ENCODE measurements at places on chromosomes 2 and 18. TPM values are rescaled to one million over a fixed set of nuclear protein-coding genes. Genes with fewer than 3 reads are reported as not detected.

DNA sequence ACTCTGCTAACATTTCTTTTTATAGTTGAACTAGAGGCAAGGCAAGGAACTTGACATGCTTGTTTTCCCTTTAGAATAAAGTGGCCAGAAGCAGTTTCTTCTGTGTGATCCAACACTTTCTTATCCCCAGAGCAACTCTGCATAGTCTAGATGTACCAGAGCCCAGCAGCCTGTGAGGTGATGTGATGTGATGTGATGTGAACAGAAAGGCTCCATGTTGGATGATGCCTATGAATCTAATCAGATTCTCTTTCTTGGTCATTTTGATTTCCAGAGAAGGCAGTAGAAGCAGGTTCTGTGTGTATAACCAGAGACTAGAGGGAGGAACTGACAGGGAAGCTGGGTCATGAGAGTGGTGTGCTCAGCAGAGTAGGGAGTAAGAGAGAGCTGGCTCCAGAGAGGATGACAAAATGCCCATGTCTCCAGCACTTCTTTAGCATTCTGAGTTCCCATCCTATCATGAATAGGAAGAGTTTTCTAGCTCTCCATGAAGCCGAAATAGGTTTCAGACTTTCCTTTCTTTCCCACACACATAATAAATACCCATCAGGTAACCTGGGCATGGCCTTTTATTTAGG, 31.0 kb upstream of the PTH2R start:
- DNase-seq = no peak

GRCh38 chr2:110805894-110806452, 73.6 kb downstream of the ACOXL start:
- no peak for DNase-seq

- DNase-seq = no peak
Measured at GRCh38 chr2:205321231-205321630, 361.1 kb upstream of the NRP2 start.

DNA sequence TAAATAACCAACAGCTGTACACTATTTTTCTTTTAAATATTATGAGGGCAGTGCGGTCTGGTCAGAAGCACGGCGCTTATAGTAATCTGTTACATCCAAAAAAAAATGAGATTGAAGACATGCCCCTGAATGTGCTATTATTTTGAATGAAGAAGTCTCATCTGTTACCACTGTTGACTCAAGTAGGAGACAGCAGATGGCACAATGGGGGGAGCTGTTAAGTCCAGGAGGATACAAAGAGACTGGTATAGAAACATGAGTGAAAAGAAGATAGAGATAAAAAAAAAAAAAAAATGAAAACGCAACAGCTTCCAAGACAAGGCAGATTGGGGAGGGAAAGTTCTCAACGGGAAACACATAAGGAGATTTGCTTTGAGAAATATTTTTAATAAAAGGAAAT, 425.5 kb upstream of the PKDCC start:
- no peak for DNase-seq

Gene EHD3
- polyA plus RNA-seq = 10.3 TPM

DNA sequence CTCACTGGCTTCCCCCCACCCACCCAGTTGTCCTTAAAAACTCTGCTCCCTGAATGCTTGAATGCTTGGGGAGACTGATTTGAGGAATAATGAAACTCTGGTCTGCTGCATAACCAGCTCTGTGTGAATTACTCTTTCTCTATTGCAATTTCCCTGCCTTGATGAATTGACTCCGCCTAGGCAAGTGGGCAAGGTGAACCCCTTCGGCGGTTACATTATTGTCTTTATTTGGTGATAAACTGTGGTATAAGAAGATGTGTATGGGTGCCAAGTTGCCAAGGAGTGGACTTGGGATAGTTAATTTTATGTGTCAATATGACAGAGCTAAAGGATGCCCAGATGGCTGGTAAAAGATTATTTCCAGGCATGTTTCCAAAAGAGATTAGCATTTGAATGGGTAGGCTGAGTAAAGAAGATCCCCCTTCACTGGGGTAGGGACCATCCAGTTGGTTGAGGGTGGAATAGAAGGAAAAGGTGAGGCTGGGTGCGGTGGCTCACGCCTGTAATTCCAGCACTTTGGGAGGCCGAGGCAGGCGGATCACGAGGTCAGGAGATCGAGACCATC, 98.5 kb upstream of the HAAO start:
- DNase-seq = no peak

Gene RNF103
- 41.8 TPM for polyA plus RNA-seq

Gene SERPINB12
- polyA plus RNA-seq = not detected

- DNase-seq = no peak
Measured at GRCh38 chr2:188518381-188518780, 226.7 kb downstream of the GULP1 start.

DNA sequence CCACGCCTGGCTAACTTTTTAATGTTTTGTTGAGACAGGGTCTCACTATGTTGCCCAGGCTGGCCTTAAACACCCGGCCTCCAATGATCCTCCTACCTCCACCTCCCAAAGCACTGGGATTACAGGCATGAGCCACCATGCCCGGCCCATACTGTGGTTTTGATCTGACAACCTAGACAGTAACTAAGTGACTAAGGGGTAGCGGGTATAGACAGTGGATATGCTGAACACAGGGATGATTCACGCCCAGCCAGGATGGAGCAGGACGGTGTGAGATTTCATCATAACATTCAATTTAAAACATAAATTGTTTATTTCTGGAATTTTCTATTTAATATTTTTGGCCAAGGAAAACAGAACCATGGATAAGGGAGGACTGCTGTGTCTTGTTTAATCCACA, 36.0 kb upstream of the YPEL5 start:
- DNase-seq = no peak

Gene AOX1
- 9.3 TPM for polyA plus RNA-seq

- DNase-seq = no peak
Measured at GRCh38 chr18:75131381-75132000, 77.4 kb downstream of the PTGR3 start.

Gene LTBP1
- 59.9 TPM for polyA plus RNA-seq

DNA sequence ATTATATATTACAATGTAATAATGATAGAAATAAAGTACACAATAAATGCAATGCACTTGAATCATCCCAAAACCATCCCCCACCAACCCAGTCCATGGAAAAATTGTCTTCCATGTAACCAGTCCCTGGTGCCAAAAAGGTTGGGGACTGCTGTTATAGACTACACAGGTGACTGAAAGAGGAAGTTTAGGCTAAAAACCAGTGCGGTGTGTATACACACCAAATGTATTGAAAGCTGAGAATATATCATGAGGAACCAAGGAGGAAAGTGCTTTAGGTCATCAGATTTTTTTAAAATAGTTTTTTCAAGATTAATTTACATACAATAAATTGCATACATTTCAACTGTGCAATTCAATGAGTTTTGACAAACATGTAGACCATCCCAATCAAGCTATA, 20.5 kb upstream of the C1D start:
- DNase-seq = no peak

GRCh38 chr18:2911533-2911932, 64.7 kb downstream of the EMILIN2 start:
- no peak for DNase-seq

Gene HOXD3
- 0.27 TPM for polyA plus RNA-seq

- no peak for DNase-seq
Measured at GRCh38 chr2:210162466-210163124, 8.6 kb downstream of the KANSL1L start.

Gene MYO3B
- polyA plus RNA-seq = 3.2 TPM

DNA sequence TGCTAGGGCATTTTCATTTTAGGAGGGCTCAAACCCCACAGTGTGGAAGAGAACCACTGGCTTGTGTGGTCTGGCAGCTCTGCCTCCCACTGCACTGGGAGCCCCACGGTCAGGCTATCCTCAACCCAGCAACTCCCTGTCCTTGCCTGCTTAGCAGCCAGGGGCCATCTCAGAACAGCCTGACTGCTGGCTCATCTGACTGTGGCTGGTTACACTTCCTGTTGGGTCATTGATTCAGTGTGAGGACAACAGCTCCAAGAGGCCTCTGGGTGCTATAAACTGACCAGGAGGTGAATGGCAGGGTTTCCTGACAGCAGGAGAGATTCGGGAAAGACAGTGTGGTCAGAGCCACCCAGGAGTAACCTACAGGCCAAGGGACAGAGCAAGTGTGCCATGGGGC, 40.1 kb downstream of the AMER3 start:
- no peak for DNase-seq

DNA sequence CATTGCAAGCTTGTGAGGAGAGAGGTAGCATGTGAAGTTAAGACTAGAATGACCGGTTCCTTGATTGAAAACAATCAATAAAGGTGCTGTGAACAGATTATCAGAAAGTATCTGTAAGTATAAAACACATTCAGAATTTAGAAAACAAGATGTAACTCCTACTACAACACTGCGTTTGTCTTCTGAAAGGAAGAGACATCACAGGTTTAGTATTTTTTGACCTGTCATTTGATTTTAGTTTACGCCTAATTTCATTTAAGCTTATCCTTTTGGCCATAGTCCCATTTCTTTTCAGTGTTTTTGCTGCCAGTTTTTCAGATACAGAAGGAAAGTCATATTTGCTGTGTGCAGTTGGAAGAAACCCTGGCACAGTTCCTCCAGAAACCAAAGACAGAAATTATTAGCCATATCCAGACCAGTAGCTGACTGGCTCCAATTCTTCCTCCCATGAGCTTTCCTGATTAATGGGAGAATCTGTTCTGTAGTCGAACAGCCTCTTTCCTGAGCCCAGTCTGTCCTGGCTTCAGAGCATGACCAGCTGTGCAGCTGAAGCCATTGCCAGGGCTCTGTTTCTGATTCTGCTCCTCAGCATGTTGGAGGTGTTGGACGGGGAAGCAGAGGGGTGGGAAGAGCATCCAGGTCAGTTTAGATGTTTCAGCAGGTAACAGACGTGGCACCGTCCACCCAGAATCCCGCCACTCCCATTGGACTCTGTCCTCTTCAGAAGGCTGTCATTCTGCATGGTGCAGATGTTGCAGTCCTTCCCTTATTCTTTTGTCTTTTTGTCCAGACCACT, 61.0 kb downstream of the CRIM1 start:
- DNase-seq = peak; percentile 31

DNA sequence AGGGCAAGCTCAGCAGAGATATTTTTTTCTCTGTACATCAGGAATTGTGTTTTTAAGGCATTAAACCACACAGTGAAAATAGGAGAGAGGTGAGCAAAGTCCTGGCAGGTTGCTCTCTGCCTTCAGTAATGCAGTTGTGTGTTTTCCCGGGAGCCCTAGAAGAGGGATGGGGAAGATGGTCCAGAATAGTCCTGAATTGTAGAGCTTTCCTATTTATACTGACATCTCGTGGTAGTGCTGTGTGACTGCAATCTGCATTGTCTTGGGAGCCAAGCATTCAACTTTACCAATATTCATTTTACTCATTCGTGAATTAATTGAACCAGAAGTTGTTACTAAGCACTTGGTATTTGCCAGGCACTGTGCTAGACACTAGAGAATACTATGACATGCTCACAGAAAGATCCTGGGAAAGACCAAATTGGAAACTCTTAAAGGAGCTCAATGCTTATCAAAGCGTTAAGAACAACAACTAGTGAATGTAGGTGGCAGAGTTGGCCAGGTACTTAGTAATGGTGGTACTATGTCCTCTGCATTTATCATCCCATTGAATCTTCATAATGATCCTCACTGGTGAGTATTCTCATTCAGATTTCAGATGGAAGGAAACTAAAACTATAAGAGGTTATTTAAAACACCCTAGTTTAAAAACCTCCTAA, 214.6 kb downstream of the TRIB2 start:
- peak; percentile 40 for DNase-seq

Gene CD8B
- 0.56 TPM for polyA plus RNA-seq

Gene SLC8A1
- polyA plus RNA-seq = 5.4 TPM

- no peak for DNase-seq
Measured at GRCh38 chr2:197327472-197328098, 17.0 kb upstream of the ANKRD44 start.

DNA sequence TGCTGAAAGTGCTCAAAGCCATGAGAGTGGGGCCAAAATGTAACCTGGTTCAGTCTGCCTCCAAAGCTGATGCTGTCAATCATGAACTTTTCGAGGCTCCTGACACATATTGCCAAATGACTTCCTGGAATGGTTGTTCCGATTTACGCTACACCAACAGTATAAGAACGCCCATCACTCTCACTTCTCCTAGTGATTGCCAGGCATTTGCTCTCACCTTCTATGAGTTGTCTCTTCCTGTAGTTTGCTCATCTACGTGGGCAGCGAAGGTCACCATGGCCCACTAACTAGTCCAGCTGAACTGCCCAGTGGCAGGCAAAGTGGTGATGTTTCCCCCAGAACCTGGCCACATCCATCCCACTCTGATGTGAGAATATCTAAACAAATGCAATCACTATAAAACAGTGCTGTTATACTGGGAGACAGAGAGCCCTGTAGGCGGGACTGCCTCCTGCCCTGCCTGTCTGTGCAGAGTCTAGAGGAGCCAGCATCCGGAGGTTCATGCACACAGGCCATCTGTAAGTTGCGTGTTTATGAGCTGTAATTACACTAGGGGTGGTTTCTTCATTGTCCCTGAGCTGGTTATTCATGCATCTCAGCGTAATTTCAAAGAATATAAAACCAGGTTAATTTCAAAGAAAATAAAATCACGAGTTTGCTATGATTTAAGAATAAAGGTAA, 8.8 kb upstream of the CABLES1 start:
- DNase-seq = no peak

DNA sequence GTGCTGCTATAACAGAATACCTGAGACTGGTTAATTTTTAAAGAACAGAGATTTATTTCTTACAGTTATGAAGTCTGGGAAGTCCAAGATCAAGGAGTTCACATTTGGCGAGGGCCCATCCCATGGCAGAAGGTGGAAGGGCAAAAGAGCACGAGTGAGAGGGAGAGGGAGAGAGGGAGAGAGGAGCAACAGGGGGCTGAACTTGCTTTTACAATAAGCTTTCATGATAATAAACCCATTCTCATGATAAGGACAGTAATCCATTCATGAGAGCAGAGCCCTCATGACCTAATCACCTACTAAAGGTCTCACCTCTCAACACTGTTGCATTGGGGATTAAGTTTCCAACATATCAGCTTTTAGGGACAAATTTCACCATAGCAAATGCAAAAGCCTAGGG, 45.3 kb downstream of the DSC3 start:
- DNase-seq = no peak

Gene ASB18
- polyA plus RNA-seq = 0.18 TPM

DNA sequence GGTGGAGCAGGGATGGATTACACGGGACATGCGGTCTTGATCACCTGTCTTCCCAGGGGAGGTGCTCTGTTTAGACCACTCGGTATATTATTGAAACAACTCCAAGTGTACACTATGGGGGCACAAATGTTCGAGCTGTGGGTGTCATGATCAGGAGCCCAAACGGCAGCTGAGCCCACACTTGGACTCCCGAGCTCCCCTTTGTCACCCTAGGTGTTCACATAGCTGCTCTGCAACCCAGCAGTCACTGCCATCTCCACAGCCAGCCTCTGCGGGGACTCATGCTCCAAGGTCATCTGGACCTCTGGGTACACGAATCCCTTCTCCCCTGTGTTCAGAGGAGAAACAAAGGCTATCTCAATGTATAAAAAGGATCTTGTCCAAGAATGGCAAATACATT, 46.0 kb downstream of the CAPN13 start:
- DNase-seq = no peak

Data from right lung (tissue), 10 donors.